MV-4-11 (cell line): ENCODE measurements at places on chromosomes 7 and 10.

DNA sequence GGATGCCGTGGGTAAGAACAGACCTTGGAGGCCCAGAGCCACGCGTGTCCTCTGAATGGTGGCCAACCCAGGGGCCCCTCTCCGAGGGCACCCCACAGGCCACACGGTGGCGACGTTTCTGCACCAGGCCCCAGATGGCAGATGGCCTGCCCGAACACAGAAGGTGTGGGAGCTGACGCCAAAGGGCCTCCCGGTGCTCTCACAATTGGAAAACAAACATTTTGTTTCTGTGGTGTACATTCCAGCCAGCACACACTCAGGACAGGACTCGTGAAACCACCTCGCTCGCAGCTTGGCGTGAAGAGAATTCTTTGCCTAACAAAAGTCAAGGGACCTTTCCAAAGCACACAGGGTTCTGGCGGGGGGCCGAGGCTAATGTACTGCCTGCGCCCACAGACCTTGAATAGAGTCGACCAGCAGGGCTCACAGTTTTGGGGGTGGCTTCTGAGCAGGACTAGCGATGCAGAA is 112.1 kb downstream of the FAM53B start:
- no peak for DNase-seq

DNA sequence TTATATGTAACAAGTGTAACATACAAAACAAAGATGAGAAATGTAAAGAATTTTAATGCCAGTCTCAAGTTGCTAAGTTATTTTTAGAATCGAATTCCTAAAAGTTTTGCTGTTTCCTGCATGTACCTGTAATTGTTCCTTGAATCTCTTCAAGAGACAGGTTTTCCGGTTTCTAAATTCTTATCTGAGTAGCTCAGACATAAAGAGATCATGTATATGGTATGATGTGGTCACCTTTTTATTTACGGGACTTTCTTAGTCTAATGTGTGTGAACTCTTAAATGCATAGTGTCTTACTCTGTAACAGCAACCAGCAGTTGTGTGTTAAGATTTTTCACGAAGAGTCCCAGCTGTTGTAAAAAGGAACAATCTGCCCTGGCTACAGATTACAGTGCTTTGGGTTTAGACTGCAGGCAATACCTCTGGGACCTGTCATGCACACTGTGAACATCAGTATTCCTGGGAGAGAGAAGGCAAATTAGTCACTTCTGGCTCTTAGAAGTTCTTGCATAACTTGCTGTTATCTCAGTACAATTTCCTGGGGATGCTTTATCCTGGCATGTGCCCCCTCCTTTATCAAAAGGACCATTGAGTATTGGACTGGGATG is 263.4 kb downstream of the BICC1 start:
- no peak for DNase-seq

GRCh38 chr7:116213361-116214130 is 3.2 kb downstream of the TES start:
- peak; percentile 10 for DNase-seq

GRCh38 chr10:72692994-72693781 is 1.2 kb downstream of the MCU start:
- DNase-seq: no peak

GRCh38 chr7:42212541-42213090 is 24.4 kb downstream of the GLI3 start:
- no peak for DNase-seq

- DNase-seq: no peak
These were observed 545.1 kb downstream of the SH2D4B start for GRCh38 chr10:81082621-81083376.

DNA sequence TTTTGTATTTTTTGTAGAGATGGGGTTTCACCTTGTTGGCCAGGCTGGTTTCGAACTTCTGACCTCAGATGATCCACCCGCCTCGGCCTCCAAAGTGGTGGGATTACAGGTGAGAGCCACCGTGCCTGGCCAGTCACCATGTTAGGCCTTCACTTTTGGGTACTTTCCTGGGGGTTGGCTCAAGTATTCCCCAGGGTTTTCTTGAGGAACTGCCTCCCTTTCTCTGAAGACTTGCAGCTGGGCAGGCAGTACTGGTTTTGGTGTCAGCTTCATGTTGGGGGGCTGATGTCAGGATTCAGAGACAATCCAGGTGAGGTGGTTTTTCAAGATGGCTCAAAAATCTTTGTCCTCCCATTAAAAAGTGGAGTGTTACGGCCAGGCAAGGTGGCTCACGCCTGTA is 7.7 kb downstream of the ZNHIT1 start:
- no peak for DNase-seq

- no peak for DNase-seq
These were observed 451 bp downstream of the SRRT start for GRCh38 chr7:100875356-100875751.

DNA sequence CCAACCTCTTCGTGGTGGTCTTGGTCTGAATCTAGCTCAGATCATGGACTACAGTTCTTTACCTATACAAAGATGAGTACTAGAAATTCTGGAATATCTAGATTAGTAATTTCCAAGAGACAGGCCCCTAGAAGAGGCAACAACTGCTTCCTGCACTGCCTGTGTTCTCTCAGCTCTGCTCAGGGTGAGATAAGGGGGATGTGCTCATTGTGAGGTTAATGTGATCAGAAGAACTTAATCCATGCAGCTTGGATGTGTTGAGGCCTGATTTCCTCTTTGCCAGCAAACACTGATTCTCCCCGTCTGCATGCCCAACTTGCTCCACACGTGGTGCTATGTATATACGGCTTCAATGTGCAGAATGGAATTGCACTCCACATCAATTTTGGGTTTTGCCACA is 268.0 kb downstream of the PHTF2 start:
- DNase-seq: no peak

- DNase-seq: no peak
These were observed 86.2 kb downstream of the APBB1IP start for GRCh38 chr10:26524161-26524896.

GRCh38 chr10:76769161-76769560 is 868.4 kb downstream of the KCNMA1 start:
- no peak for DNase-seq

DNA sequence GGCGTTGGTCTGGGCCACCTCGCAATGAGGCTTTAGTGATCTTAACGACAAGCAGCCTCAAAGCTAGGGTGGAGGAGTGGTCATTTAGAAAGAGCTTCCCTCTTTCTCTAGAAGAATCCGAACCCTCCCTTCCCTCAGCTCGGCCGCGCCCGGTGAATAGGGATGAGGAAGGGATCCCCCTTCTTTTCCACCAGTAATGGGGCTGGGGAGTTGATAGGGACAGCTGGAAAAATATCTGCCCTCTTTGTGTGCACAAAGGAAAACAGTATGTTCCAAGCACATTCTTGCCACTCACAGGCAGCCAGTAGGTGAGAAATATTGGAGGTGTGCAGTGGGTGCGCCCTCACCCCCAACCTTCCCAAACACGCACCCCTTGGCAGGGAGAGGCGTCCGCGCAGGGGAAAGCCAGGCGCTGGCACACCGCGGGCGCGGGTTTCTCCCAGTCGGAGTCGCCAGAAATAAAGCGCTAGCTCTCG is 6.5 kb downstream of the DLX5 start:
- DNase-seq: no peak

- DNase-seq: no peak
These were observed 94.8 kb downstream of the GSAP start for GRCh38 chr7:77321300-77321699.

- peak; percentile 24 for DNase-seq
These were observed 570 bp downstream of the BMS1 start for GRCh38 chr10:42783181-42783549.

DNA sequence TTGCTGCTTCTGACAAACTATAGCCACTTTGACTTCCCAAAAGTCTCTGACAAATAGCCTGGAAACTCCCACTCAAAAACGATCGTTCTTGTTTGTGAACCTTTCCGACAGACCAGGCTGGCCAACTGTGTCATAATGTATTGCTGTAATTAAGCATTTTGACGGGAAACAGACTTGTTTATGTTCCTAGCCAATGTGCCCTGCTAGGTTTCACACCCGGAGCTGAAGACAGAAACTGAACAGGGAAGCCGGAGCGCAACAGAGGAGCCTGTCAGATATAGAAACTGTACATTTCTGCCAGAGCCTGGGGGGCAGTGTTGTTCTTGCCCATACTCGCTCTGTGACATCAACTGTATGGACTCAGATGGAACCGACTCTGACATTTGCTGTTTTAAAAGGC is 55.3 kb upstream of the C7orf33 start:
- peak; percentile 80 for DNase-seq

GRCh38 chr7:113790025-113790424 is 128.8 kb downstream of the PPP1R3A start:
- DNase-seq: no peak

GRCh38 chr10:30353851-30354250 is 4.8 kb upstream of the MTPAP start:
- no peak for DNase-seq

DNA sequence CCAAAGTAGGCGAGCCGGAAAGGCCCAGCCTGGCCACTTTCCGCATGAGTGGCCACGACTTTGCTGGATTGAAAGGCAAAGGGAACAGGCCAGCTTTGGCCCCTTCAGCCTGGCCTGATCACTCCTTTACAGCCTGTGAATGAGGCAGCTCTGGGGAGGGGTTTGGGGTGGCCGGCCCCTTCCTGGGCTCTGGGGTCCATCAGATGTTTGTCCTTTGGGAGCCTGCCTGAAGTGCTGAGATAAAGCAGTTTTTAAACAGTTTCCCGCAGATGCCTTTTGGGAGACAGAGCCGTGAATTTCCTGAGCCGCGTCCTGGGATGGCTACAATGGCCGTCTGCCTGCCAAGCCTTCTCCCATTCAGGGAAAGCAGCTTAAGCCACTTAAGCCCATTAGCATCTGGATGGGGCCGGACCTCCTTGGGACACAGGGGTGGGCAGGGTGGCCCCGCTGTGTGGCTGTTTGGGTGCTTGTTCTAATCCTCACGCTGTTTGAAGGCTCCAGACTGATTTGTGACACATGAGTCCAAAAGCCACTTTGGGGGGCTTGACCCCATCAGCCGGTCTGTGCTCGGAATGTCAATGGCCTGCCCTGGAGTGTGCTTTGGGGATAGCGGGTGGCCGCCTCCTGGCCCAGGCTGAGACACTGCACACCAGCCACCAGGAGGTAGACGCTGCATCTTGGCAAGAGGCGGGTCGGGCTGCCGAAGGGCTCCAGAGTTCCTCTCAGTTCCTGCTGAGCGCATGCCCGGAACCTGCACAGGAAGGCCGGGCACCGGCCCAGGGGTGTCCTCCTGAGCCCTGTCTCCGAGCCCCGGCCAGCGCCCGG is 38.9 kb downstream of the NKX6-2 start:
- no peak for DNase-seq

DNA sequence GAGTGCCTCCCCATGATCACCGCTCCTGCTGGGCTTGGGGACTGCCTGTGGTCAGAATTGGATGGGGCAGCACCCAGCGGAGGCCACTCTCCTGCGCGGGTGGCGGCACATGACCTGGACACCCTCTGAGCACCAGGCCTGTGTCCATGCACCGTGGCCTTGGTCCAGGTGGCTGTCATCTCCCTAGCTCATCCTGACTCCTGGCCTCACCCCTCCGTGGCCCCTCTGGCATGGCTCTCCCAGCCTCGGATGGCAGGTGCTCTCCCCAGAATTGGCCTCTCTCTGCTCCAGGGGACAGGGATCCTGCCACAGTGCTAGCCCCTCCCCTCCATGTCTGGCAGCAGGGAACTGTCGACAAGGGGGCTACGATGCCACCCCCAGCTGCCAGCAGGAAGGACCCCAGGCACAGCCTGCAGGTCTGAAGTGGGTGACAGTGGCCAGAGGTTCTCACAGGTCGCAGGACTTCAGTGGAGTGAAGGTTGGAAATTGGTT is 37.2 kb upstream of the BTBD16 start:
- no peak for DNase-seq

- DNase-seq: no peak
These were observed 30.7 kb upstream of the ABLIM1 start for GRCh38 chr10:114688786-114689185.

- no peak for DNase-seq
These were observed 161.6 kb downstream of the CAMK1D start for GRCh38 chr10:12510984-12511383.

- DNase-seq: no peak
These were observed 284.6 kb upstream of the ANKRD30A start for GRCh38 chr10:36840788-36841187.

- peak; percentile 71 for DNase-seq
These were observed 43.2 kb upstream of the TES start for GRCh38 chr7:116167177-116167576.

DNA sequence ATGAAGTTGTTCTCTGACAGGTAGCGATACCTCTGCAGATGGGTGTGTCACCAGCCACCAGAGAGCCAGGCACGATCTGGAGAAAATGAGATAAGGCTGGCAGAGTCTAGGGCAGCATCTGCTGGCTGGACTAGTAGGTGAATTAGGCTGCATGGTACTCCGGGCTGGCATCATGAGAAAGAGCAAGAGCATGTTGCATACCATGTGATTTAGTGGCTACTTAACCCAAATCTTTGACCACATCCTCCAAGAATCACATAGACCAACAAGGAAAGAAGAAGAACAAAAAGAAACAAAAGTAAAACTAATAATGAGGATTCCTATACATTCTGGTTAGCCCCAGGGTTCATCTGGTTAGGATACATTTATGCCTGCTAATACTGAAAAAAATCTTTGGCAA is 23.4 kb upstream of the FAM170B start:
- peak; percentile 76 for DNase-seq

DNA sequence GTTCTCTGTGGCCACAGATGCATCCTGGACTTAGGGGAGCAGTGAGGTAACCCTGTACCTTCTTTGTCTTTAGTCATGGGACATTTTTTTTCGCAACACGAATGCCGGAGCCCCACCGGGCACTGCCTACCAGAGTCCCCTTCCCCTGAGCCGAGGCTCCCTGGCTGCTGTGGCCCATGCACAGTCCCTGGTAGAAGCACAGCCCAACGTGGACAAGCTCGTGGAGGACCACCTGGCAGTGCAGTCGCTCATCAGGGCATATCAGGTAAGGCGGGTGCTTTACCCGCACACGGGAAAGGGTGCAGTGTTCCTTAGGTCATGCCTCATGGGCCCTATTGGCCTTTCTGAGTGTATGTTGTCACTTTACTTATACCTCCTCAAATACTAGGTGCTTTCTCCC is 38.8 kb downstream of the OGDH start:
- no peak for DNase-seq

DNA sequence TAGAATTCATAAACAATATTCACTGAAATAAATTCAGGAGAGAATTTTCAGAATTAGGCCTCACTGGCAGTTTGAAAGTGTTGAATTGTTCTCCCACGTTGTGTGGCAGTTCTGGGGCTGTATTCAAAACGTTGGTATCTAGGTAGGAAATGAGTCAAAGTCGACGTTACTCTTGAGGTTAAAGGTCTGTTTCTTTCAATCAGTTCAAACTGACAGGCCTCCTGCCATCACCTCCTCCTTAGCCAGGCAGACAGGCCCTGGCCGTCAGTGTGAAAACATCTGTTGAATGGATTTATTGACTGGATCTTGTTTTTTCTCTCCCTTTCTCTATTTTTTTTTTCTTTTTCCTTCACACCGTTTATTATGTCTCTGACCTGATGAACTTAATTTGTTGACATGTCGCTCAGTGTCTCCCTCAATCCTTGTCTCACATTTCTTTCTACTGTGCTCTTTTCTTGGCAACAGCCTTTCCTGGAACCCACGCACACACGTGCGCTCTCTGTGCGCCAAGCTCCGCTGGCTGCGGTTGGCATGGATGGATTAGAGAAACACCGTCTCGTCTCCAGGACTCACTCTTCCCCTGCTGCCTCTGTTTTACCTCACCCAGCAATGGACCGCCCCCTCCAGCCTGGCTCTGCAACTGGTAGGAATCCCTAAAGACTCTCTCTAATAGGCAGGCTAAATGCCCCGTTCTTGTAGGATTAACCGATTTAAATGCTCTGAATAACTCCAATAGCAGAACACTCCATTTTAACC is 231.7 kb downstream of the HDAC9 start:
- DNase-seq: no peak
